ENCODE measurements at places on chromosomes 2 and 18.

DNA sequence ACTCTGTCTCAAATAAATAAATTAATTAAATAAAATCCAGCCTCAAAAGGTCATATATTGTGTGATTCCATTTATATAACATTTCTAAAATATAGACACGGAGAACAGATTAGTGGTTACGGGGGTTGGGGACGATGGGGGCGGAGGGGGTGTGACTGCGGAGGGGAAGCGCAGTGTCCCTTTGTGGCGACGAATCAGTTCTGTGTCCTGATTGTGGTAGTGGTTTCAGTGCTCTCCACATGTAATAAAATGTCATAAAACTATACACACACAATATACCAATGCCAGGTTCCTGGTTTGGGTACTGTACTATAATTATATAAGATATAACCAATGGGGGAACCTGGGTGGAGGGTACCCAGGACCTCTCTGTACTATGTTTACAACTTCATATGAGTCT, 186.4 kb downstream of the ANAPC1 start:
- no peak for DNase-seq

GRCh38 chr2:231597627-231598026, 5.0 kb downstream of the TEX44 start:
- DNase-seq, result no peak

DNA sequence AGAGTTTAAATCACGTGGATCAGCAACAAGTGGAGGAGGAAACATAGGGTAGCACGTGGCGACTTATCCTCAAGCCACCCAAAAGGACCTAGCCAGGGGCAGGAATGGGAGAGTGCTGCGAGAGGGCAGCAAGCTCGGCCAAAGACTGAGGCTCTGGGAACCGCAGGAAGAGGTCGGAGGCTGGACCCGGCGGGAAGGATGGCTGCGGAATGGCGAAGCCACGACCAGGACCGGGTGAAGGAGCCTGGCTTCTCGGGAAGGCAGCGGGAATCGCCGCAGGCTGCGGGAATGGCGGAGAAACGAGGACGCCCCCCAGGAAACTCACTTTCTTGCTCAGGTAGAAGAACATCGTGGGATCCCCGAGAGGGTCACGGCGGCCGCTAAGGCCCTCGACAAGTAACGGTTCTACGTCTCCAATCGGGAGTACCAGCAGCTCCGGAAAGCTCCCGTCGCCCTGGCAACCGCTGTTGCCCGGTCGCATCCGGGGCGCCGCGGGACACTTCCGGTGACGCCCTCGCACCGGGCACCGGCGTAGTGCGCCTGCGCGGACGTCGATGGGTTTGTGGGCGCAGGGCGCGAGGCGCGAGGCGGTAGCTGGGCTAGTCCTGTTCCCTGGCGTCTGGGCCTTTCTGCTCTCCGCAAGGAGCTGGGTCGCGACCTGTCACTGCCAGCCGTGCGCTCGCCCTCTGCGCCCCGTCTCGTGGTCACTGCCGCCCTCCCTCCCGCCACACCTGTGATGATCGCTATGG, at the start of gene WDR35:
TSS of gene WDR35 (minus strand) at position 439 of the 749 bp plus-strand sequence. CDS start at position 349, 90 bp downstream.
- DNase-seq, result peak; percentile 76

DNA sequence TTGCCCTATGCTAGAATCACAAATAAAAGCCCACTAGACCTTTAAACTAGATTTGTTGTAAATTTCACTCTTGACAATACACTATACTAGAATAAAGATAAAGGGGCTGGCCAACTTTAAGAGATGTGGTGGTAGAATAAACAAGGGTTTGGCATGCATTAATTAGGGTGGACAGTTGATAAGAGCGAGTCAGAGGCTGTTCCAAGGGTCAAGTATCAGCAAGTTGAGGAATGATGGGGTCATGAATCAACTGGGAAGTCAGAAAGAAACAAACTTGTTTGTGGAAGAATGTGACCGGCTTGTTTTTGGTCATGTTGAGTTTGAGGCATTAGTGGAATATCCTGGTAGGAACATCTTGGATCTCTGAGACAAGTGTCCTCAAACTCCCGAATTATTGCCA, 398.3 kb upstream of the TNP1 start:
- DNase-seq, result no peak

DNA sequence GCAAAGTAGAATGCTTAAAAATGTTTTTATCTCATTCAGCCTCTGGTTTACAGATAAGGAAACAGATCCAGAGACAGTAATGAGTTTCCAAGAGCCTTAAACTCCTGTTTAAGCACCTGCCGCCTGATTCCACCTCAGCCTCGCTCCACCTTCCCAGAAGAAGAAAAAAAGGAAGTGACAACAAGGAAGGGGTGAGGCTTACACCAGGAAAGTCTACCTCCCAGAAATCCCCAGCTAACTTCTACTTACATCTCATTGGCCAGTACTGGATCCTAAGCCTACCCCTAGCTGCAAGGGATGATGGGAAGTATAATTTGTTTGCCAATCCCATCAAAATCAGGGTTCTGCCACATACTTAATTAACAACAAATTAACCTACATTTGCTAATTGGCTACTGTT, 15.3 kb upstream of the ARID5A start:
- DNase-seq, result no peak
